NCI-H526 (cell line): ENCODE measurements at places on chromosomes 2 and 18.
A peak's percentile ranks its signal among the peaks of the same experiment; 100 is the strongest.

GRCh38 chr2:179612591-179613298 lies 248.7 kb downstream of the ZNF385B start:
- no peak for DNase-seq

GRCh38 chr2:238231251-238231793 lies 8.5 kb downstream of the HES6 start:
- no peak for DNase-seq

GRCh38 chr2:120520929-120521912 lies 175.3 kb downstream of the INHBB start:
- peak; percentile 11 for DNase-seq

DNA sequence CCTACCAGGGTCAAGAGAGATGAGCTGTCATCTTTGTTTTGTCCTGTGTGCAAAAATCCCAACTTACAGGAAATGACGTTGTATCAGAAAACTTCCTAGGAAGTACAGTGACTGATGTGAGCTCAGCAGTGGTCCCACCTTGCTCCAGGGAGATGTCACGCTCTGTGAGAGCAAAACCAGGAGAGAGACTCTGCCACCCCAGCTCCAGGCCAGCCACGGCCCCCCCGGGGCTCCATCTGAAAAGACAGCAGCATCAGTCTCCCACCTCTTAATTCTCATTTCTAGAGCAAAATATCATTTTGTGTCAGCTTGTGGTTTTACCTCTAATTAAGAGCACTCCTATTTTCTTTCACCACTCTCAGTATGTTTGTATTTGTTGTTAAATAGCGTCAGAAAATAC lies 57.5 kb downstream of the MYL12B start:
- DNase-seq, result no peak

DNA sequence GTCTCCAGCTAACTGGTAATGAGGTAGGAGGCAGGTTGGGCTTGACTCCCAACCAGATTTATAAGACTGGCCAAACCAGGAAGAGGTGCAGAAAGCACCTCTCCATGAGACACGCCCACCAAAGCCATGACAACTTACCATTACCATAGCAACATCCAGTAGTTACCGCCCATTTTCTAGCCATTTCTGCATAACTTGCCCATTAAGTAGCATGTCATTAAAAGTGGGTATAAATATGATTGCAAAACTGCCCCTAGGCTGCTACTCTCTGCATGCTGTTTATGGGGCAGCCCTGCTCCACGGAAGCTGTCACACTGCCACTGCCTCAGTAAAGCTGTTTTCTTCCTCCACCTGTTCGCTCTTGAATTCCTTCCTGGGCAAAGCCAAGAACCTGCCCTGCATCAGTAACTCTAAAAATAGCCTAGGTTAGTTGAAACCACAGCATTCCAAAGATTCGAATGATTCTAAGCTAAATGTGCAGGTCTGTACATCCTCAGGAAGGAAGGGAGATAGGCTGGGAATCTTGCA lies 131.9 kb downstream of the ATL2 start:
- no peak for DNase-seq

GRCh38 chr2:85235281-85235680 lies 92.5 kb downstream of the TGOLN2 start:
- no peak for DNase-seq

GRCh38 chr18:23585007-23585871 lies 1.1 kb downstream of the NPC1 start:
- DNase-seq, result peak; percentile 19

DNA sequence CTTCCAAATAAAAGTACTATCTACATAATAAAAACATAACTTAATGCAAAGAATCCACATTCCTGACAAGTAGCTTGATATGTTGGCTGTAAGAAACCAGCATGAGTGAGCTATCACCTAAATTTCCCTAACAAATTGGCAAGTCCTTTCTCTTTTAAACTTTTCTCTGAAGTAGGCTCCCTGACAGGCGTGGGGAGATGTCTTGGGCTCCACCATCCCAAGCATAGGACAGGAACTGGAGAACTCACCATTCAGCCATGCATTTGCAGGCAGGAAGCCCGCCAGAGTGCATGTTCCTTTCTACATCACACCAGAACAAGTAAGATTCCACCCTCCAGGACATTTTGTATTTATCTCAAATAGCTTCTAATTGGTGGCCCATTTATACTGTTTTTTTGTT lies 921.9 kb upstream of the CELF4 start:
- no peak for DNase-seq

- no peak for DNase-seq
Measured at GRCh38 chr2:235330775-235331451, 162.9 kb upstream of the AGAP1 start.

DNA sequence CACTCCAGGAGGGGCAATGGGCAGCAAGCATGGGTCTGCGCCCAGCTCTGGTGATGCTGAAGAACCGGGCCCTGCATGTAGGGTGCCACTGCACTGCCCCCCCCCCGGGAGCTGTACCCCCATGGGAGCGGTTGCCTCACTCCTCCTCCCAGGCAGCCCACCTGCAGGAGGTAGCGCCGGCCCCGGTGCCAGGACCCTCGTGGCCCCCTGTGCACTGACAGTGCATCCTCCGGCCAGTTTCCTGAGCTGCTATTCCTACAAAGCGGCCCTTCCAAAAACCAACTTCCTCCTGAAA lies 109.4 kb downstream of the ZNF516 start:
- DNase-seq, result no peak

DNA sequence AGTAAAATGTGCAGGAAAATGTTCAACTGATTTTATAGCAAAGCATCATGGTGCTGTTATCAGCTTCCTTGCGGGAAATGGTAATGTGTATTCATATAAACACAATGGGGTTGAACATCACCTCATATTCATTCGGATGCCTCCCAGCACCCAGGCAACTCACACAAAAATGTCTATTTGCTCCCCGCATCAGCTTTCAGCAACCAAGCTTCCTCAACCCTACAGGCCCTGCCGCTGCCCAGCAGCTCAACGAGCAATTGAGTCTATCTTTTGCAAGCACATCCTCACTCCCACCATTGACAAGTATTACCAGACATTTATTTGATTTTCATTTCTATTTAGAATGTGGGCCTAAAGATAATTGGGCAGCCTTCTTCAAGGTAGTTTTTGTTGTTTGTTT lies 2161.4 kb upstream of the PIK3C3 start:
- DNase-seq, result no peak

- DNase-seq, result no peak
Measured at GRCh38 chr2:236706288-236706687, 136.7 kb downstream of the ACKR3 start.

DNA sequence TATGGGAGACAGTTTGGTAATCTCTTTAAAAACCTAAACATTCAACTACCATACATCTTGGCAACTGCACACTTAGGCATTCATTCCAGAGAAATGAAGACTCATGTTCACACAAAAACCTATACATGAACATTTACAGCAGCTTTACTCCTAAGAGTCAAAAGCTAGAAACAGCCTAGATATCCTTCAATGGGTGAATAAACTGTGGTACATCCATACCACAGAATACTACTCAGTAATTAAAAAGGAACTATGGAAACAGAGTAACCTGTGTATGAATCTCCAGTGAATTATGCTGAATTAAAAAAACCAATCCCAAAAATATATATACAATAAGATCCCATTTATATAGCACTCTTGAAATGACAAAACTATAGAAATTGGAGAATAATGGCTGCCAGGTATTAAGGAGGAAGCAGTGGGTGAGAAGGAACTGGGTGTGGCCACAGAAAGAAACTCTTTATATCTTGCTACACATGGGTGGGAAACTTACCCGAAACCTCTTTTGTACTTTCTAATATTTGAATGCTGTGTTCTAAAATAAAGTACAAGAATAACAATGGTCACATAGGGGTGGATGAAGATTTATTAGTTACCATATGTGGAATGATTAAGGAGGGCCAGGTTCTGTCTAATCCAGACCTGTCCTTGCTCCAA lies 13.7 kb downstream of the SESTD1 start:
- no peak for DNase-seq

DNA sequence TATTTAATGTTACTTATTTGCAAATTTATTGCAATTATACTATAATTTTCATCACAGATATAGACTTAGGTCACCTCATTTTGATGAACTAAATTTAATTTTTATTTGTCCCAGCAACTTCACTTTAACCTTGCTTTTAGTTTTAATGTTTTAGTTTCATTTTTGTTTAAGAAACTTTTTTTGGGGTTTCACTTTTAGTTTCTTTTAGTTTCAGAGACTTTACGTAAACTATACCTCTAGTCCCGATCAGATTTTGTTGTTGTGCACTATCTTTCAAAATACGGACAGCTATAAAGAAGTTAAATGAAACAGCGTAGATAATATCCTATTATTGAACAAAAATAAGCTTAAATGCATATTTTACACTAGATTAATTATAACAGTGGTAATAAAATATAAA lies 460.5 kb downstream of the ERBB4 start:
- no peak for DNase-seq

DNA sequence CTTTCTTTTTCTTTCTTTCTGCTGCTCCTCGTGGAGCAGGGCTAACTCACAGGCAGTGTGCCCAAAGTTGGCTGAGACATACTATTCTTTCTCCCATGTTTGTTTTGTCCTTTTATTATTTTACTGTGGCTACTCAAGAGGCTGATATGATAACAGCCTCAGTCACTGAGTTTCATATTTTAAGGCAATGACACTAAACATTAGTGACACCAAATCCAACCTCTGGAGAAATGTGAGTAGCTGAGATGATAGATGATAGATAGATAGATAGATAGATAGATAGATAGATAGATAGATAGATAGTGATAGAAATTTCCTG lies 45.8 kb upstream of the GLS start:
- DNase-seq, result no peak

DNA sequence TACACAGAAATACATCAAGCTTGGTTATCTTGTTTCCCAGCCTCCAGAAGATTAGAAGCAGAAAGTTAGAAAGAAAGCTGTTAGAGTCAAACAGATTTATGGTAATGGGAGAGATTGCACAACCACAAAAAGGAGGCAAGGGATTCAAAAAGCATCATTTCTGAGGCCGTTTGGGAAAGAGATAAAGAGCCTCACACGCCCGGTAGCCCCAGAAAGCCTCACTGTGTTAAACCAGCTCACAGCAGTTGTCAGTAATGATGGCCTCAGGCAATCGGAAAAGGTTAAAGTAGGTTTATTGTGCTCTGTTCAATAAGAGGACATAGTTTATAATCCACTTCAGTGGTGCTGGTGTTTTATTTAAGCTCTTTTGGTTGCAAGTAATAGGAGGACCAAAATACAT lies 111.3 kb downstream of the DCC start:
- no peak for DNase-seq

GRCh38 chr2:14615121-14615520 lies 17.4 kb upstream of the LRATD1 start:
- no peak for DNase-seq

- no peak for DNase-seq
Measured at GRCh38 chr2:50777954-50778353, 254.0 kb downstream of the NRXN1 start.

DNA sequence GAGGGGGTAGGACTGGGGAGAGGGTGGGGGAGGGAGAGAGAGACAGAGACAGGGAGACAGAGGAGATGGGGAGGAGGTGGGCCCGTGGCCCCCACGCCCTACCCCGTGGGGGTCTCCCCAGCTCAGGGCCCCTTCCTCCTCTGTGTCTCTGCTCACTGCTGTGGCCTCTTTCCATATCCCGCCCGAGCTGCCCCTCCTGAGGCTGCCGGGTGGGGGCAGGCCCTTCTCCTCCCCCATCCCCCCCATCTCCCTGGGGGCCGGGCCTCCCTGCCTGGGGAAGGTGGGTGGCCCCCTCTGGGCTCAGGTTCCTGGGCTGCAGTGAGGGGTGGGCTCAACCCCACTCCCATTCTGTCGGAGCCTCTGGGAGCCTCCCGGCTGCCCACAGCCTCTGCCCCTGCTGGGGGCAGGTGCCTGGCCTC lies 332 bp upstream of the PDCD1 start:
- no peak for DNase-seq

- no peak for DNase-seq
Measured at GRCh38 chr18:36460854-36461253, 163.3 kb downstream of the FHOD3 start.

GRCh38 chr2:168642873-168643272 lies 159.6 kb upstream of the NOSTRIN start:
- DNase-seq, result no peak

DNA sequence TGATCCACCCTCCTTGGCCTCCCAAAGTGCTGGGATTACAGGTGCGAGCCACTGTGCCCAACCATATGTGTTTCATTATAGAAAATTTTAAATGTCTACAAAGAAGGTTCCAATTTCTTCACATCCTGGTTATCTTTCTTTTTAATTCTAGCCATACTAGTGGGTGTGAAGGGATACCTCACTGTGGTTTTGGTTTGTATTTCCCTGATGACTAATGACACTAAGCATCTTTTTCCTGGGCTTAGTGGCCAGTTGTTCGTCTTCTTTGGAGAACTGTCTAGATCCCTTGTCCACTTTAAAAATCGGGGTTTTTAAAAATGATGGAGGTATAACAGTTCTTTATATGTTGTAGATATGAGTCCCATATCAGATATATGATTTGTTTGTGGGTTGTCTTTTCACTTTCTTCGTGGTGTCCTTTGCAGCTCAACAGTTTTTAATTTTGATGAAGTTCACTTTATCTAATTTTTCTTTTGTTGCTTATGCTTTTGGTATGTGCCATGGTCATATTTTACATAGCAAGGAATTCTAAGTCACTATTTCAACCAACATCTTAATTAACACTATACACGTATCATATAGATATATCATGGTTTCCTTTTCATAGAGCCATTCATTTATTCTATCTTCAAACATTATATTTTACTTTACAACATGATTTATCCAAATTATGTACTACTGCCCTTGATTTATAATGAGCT lies 135.0 kb upstream of the RIOK3 start:
- DNase-seq, result no peak

- DNase-seq, result no peak
Measured at GRCh38 chr18:54671291-54671881, 80.3 kb downstream of the DYNAP start.

DNA sequence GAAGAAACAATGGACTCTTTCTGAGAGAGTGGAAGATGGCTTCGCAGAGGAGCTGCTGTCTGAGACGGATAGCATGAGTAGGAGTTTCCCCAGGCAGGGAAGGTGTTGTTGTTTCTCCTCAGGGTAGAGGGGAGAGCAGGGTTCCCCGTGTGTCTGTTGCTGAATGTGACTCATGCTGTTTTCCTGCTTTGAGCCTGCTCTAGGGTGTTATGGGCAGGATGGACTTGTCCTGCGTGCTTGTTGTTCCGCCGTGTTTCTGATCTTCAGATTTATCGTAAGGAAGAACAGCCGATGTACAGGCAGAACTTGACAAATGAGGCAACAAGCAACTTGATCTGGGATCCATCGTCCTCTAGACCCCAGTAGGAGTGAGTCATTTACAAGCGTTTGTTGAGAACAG lies 19.7 kb upstream of the MYCN start:
- no peak for DNase-seq

DNA sequence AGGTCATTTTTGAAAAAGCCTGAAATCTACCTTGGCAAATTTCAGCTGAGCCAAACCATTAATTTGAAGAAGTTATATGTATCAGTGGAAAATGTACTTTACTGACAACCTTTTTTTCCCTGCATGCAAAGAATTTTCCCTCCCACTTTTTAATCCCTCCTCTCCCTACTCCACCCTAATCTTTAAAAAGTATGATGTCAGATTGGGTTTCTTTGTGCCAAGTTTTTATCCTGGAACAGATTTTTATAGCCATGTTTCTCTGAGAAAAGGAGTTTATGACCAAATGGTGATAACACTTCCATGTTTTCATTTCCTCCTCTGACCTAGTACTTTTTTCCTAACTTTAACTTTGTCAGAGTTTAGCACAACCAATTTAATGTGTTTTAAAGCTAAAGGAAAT lies 250.3 kb upstream of the FOSL2 start:
- DNase-seq, result no peak
